ENCODE measurements at places on chromosomes 7 and 10.

- DNase-seq, result no peak
Observed at GRCh38 chr7:124263232-124263827, 230.5 kb upstream of the TMEM229A start.

DNA sequence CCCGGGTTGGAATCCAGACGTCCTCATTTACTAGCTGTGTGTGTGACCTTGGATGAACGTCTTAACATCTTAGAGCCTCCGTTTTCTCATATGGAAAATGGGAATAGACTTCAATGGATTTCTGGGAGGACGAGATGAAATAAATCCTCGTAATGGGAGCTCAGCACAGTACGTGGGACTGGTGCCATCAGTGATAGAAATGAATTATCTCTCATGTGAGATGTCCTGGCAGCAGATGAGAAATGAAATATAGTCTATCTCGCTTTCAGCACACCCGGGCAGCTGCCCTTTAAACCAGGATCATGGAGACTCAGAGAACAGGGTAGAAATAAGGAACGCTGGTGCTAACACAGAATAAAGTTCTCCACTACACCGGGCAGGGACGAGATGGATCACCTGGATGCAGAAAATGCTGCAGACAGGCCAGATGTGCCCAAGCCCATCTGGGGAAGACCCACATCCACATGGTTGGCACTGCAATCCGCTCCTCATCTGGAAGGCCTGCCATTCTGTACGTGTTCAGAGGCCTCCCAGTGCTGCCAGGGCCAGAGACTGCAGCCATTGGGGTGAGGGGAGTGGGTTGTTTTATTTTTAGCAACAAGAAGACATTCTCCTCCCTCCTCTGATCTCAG is 11.1 kb upstream of the EMX2 start:
- no peak for DNase-seq

DNA sequence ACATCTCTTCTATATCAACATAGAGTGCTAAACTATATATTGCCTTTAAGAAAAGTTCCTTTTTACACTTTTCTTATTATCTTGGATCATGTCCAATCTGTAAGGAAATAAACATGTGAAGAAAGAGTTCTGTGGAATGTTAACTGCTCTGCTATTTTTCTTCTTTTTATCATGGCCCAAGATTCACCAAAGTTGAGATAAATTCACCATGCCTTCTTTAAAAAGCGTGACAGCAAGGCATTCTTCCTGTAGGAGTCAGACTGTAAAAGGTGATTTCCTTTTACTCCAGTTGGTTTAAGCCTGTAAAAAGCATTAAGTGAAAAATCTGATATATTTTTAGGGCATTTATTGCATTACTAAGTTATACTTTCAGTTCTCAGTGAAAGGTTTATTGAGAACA is 165.7 kb upstream of the FZD1 start:
- DNase-seq, result no peak

GRCh38 chr10:29486433-29486832 is 148.3 kb downstream of the SVIL start:
- DNase-seq, result no peak

- peak; percentile 33 for DNase-seq
Observed at GRCh38 chr10:132836832-132837540, 51.0 kb upstream of the NKX6-2 start.

- DNase-seq, result no peak
Observed at GRCh38 chr10:24616536-24616935, 107.2 kb downstream of the ARHGAP21 start.

DNA sequence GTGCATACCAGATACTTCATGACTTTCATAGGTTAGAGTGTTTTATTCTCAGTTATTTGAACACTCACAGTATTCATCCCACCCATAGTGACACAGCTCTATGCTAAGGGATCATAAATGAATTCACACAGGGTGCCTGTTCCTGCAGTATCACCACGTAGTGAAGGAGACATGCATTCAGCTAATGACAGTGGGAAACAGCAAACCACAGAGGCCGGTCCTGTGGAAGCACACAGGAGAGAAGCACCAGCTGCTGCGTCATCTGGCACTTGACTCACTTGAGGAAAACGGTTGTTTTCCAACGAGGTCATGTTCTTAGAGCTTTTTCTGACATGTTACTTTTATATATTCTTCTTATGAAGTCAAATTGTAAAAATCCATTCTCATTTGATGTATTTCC is 73.0 kb downstream of the UBE3C start:
- no peak for DNase-seq

DNA sequence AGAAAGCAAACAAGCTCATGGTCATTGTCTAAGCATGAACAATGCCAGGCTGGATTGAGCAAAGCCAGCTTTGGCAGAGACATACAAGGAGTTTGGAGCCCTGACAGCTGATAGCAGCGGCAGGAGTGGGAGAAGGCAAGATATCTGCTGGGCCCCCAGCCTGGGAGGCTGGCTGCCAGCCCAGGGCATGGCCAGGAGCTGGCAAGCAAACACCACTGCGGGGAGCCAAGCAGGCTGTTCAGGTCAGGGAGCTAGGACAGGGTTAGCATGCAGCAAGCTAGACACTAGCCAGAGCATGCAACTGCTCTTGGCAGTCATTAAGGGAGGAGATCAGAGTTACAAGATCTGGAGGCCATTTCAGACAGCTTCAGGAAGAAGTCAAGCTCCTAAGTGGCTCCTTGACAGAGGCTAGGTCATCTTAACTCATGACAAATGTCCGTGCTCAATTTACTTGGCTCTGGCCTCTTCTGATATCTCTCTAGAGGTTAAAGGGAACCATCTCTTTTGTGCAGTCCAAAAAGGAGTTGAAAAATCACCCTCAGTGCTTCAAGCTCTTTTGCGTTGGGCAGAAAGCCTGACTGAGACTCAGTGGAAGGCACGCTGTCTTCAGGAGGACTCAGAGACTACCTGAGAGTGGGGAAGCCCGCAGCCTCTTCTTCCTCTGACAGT is 436.8 kb upstream of the C7orf33 start:
- DNase-seq, result no peak

GRCh38 chr7:26284995-26285632 is 6.5 kb upstream of the SNX10 start:
- DNase-seq, result no peak

DNA sequence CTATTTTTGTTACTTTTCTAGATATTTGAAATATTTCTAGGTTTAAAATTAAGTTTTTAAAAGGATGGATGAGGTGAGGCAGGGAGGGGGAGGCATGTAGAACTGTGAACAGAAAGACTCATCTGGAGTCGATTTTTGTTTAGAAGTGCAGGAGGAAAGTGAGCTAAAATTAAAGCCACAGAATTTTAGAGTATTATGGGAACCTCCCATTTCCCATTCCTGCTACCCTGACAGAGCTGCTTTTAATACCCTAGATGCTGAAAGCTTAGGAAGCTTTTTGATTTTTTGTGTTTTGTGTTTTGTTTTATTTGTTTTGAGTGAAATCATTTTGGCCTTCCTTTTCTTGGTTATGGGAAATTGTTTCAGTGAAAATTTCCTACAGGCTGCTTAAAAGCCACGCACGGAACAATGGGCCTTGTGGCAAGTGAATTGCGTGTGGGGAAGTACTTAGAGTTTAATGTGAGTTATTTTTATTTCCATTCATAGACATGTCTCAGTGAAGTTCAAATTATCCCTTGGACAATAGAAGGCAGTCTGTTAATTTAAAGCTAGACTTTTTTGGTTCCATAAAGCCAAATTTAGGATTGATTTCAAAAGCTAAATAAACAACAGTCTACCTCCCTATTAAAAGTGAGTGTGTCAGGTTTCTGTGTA is 102.0 kb upstream of the HDAC9 start:
- no peak for DNase-seq

DNA sequence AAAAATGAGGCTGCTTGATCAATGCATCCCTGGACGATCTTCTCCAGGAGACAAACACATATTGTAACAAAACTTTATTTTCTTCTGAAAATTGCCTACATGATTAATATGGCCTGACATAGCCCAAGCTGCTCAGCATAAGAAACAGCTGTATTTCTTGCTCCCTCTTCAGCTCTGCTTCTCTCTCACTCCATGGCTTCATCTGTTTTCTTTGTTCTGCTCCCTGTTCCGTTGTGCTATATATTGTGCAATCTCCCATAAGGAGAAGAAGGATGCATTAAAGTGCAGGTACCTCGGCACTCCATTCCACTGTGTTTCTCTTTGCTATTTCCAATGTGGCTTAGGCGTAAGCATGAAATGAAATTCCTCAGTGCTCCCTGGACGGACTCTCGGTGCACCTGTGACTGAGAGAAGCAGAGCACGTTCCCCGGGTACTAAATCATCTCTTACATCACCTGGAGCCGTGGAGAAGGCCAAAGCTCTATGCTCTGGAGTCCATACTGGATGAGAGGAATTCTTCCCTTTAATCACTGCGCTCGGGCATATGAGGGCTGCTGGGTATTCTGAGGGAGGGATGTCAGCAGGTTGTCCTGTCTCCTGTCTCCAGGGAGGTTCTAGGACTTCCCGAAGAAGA is 254.3 kb downstream of the GALNT17 start:
- DNase-seq, result no peak

- no peak for DNase-seq
Observed at GRCh38 chr7:147775516-147776284, 814.9 kb upstream of the C7orf33 start.

DNA sequence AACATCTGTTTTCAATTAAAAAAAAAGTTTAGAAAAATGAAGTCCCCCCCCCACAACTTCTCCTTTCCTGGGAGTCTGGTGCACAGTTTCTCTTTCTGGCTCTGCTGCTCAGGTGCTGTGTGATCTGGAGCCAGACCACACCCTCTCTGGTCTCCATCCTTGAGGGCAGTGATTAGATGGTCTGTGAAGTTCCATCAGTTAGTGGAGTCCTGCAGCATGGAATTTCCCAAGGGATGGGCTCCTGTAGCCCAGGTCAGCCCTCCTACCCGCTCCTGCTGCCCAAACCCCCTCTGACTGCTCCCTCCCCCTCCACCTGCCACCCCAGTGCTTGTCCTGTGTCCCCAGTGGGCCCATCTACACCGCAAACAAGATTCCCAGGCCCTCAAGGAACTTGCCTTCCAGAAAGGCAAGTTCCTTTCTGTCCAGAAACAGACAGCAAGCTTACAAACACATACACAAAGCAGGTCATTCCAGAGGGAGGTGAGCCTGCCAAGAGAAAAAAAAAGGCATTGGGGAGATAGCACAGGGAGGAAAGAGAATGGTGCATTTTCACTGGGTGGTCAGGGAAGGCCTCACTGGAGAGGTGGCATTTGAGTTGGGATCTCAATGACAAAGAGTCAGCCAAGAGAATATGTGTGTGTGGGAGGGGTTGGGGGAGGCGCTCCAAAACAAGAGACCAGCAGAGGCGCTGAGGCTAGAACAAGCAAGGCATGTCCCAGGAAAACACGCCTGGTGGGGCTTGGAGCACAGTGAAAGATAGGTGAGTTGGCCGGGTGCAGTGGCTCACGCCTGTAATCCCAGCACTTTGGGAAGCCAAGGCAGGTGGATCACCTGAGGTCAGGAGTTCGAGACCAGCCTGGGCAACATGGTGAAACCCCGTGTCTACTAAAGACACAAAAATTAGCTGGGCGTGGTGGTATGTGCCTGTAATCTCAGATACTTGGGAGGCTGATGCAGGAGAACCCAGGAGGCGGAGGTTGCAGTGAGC is 49.5 kb upstream of the SLC29A3 start:
- DNase-seq, result no peak
